ENCODE measurements at places on chromosomes 3 and 15. TPM values are rescaled to one million over a fixed set of nuclear protein-coding genes. Genes with fewer than 3 reads are reported as not detected.

CFAP100 gene
- total RNA-seq: not detected

MTFMT gene
- 28.5 TPM for total RNA-seq

- no peak overlapping the region for H3K4me3 ChIP-seq
- no peaks in the 10 kb centered on the region for H3K27me3 ChIP-seq
- no peak for DNase-seq
- no peaks in the 10 kb centered on the region for H3K4me1 ChIP-seq
- H3K36me3 ChIP-seq: no peaks in the 10 kb centered on the region
- no peak overlapping the region for H3K27ac ChIP-seq
Measured at GRCh38 chr3:43644443-43644842, 22.6 kb upstream of the ANO10 start.

- H3K27me3 ChIP-seq: no peaks in the 10 kb centered on the region
- no peak for DNase-seq
- H3K4me1 ChIP-seq: no peaks in the 10 kb centered on the region
- H3K4me3 ChIP-seq: no peak overlapping the region
- no peak overlapping the region for H3K27ac ChIP-seq
Measured at GRCh38 chr3:72690629-72691028, 157.6 kb downstream of the SHQ1 start.

- no peak for DNase-seq
- H3K27me3 ChIP-seq: no peaks in the 10 kb centered on the region
- H3K27ac ChIP-seq: no peak overlapping the region
Measured at GRCh38 chr3:79729096-79729495, 38.7 kb downstream of the ROBO1 start.

DNA sequence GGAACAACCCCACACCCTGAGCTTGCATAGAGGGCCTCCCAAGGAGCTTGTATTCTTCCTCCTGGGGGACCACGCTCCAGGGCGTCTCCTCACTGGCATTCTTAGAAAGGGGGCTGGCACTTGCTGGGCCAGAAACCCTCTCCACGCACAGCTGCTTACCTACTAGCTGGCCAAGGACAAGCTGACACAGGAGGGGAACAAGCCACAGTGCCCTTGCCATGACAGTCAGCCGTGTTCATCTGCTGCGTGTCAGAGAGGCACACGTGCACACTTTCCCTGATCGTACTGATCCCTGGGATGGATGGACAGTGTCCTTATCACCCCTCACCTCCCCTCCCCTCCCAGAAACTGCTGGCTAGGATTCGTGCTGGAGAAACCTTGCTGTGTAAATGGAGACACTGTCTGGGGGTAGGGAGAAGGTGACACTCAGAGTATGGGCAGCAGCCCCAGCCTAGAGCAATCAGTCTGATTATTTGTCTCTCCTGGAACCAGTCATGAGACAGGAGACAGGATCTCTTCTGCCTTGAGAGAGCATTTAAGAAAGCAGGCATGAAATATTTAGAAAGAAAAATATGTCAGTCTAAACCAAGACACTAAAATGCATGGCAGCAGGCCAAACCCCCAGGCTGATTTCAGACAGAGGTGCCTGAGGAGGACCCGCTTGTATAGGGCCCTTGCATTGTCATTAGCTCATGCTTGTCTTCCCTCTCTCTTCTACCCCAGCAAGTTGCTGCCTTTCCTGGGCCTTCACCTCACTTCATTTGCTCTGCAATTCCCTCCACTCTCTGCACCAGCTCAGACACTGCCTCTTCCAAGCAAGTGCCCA is 311.8 kb upstream of the TRIM42 start:
- no peaks in the 10 kb centered on the region for H3K27me3 ChIP-seq
- no peaks in the 10 kb centered on the region for H3K4me1 ChIP-seq
- no peak overlapping the region for H3K27ac ChIP-seq
- no peaks in the 10 kb centered on the region for H3K36me3 ChIP-seq
- no peak for DNase-seq
- H3K4me3 ChIP-seq: no peak overlapping the region

- H3K4me3 ChIP-seq: no peak overlapping the region
- no peaks in the 10 kb centered on the region for H3K36me3 ChIP-seq
- no peak for DNase-seq
- H3K4me1 ChIP-seq: no peaks in the 10 kb centered on the region
Measured at GRCh38 chr15:85523530-85523929, 143.1 kb downstream of the AKAP13 start.

RPSA gene
- total RNA-seq: 852 TPM

PAQR9 gene
- not detected for total RNA-seq

DNA sequence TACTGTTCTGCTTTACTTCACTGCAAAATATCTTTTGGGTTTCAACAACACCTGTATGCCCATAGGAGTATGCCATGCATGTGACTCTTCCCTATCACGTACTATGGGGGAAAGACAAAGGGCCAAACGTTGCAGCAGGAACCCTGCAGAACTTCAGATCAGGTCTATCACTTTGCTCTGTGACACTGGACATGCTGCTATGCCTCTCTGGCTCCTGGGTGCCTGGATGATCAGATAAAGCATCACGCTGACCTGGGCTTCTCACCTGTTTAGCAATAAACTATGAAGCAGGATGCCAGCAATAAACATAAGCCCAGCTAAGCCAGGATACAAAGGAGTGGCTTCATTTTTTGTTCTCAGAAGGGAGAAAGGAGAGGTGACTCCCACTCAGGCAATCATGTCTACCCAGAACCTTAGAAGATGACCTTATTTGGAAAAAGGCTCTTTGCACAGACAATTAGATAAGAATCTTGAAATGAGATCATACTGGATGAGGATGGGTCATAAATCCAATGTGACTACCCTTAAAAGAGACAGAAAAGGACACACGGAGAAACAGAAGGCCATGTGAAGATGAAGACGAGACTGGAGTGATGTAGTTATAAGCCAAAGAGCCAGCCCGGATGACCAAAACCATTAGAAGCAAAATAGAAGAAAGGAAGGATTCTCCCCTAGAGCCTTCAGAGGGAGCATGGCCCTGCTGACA is 19.3 kb downstream of the POMGNT2 start:
- H3K36me3 ChIP-seq: no peaks in the 10 kb centered on the region
- H3K4me3 ChIP-seq: no peak overlapping the region
- no peak for DNase-seq
- no peak overlapping the region for H3K27ac ChIP-seq
- H3K4me1 ChIP-seq: no peaks in the 10 kb centered on the region
- no peaks in the 10 kb centered on the region for H3K27me3 ChIP-seq

TMCC1 gene
- total RNA-seq: 29.4 TPM

GRCh38 chr3:43055806-43056770 is 49.8 kb downstream of the POMGNT2 start:
- H3K27me3 ChIP-seq: no peaks in the 10 kb centered on the region
- H3K27ac ChIP-seq: no peak overlapping the region
- no peaks in the 10 kb centered on the region for H3K36me3 ChIP-seq
- no peak overlapping the region for H3K4me3 ChIP-seq

DNA sequence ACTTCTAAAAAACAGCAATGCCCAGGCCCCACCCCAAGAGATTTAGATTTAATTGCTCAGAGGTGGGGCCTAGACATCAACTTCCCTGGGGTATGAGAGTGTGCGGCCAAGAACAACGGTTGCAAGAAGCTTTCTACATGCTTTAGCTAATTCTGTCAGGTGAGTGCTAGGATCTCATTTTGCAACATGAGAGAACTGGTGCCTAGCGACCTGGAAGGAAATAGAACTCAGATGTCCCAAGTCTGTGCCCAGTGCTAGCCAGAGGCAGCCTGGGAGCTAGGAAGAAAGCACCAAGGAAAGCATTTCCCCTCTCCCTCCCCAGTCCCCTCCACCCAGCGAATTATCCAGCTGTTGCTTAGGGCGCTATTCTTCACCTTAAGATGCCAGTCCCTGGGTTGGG is 22.9 kb upstream of the HRH1 start:
- no peak overlapping the region for H3K27ac ChIP-seq
- no peak overlapping the region for H3K4me3 ChIP-seq
- no peak for DNase-seq

HCLS1 gene
- 42.6 TPM for total RNA-seq

CCDC54 gene
- total RNA-seq: not detected

- H3K4me3 ChIP-seq: no peak overlapping the region
- no peaks in the 10 kb centered on the region for H3K27me3 ChIP-seq
- H3K36me3 ChIP-seq: no peaks in the 10 kb centered on the region
- H3K4me1 ChIP-seq: no peaks in the 10 kb centered on the region
- no peak overlapping the region for H3K27ac ChIP-seq
- no peak for DNase-seq
Measured at GRCh38 chr15:79450648-79451047, 18.5 kb downstream of the MINAR1 start.

C3orf49 gene
- not detected for total RNA-seq

TRNT1 gene
- 16.0 TPM for total RNA-seq

GRCh38 chr3:158977497-158977896 is 175.6 kb downstream of the MFSD1 start:
- no peak for DNase-seq
- H3K4me3 ChIP-seq: no peak overlapping the region
- no peaks in the 10 kb centered on the region for H3K4me1 ChIP-seq
- H3K27ac ChIP-seq: no peak overlapping the region
- no peaks in the 10 kb centered on the region for H3K27me3 ChIP-seq
- no peaks in the 10 kb centered on the region for H3K36me3 ChIP-seq

DNA sequence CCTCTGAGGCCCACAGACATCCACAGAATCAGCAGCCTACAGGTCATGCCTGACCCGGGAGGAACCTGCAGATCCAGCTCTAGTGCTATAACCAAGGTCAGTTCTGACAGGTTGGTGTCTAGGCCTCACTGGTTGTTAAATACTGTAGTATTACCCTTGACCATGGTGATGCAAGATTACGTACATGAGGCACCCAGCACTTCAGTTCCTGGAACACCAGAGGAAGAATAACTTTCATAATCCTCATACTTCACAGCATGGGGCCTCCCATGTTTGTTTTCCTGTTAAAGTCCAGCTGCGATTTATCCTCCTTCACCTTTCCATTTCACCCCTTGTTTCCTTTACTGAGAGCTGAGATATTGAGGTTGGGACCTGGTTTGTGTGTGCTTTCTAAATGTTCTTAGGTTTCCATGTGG is 34.4 kb upstream of the GLCE start:
- no peak overlapping the region for H3K4me3 ChIP-seq
- no peaks in the 10 kb centered on the region for H3K27me3 ChIP-seq
- H3K4me1 ChIP-seq: peaks cover 17% of the 10 kb centered on the region
- DNase-seq: no peak
- H3K36me3 ChIP-seq: no peaks in the 10 kb centered on the region

DNA sequence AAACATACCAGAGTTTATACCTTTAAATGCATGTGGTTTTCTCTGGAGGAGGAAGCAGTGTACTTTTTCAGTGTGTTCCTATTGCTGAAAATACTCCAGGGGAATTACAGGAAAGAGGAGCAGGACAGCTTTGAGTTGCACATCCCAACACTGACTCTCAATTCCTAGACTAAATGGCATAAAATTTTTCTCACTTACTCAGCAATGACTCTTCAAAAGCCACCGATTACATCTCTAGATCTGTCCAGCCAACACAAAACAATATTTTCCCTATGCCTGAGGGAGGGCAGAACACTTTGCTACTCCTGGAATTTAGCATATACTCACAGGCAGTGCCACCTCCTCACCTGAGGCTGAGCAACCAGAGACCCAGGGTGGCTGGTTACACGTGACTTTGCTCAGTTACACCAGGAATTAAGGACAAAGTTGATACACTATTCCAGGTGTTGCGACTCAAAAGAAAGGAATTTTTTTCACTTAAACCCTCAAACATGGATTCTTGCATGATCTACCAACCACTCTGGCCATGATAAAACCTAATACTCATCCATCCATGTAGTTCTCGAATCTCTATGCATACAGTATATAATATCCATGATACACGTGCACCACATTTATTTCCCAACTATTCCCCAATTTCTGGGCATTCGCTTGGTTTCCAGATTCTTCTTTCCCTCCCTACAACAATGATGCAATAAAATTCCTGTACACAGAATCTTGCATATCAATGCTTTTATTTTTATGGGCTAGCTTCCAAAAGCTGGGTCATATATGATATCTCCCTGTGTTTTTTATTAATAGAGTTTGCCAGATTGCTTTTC is 194.6 kb downstream of the THRB start:
- H3K4me1 ChIP-seq: no peaks in the 10 kb centered on the region
- no peak for DNase-seq
- no peaks in the 10 kb centered on the region for H3K36me3 ChIP-seq
- no peaks in the 10 kb centered on the region for H3K27me3 ChIP-seq

- H3K4me3 ChIP-seq: no peak overlapping the region
- no peak overlapping the region for H3K27ac ChIP-seq
- DNase-seq: peak; percentile 41
- H3K27me3 ChIP-seq: no peaks in the 10 kb centered on the region
- H3K4me1 ChIP-seq: no peaks in the 10 kb centered on the region
- no peaks in the 10 kb centered on the region for H3K36me3 ChIP-seq
Measured at GRCh38 chr3:159821110-159821509, 167.5 kb upstream of the IL12A start.

GRCh38 chr3:30750967-30751366 is 143.5 kb downstream of the GADL1 start:
- H3K27me3 ChIP-seq: no peaks in the 10 kb centered on the region
- H3K4me3 ChIP-seq: no peak overlapping the region
- H3K36me3 ChIP-seq: no peaks in the 10 kb centered on the region
- DNase-seq: no peak

- DNase-seq: no peak
- H3K36me3 ChIP-seq: no peaks in the 10 kb centered on the region
- H3K4me3 ChIP-seq: no peak overlapping the region
- H3K4me1 ChIP-seq: no peaks in the 10 kb centered on the region
- H3K27me3 ChIP-seq: no peaks in the 10 kb centered on the region
Measured at GRCh38 chr3:40923143-40923542, 276.2 kb upstream of the CTNNB1 start.

- H3K27me3 ChIP-seq: no peaks in the 10 kb centered on the region
- H3K36me3 ChIP-seq: no peaks in the 10 kb centered on the region
- no peak overlapping the region for H3K4me3 ChIP-seq
- H3K27ac ChIP-seq: no peak overlapping the region
Measured at GRCh38 chr15:32766101-32766500, 48.3 kb downstream of the GREM1 start.

DNA sequence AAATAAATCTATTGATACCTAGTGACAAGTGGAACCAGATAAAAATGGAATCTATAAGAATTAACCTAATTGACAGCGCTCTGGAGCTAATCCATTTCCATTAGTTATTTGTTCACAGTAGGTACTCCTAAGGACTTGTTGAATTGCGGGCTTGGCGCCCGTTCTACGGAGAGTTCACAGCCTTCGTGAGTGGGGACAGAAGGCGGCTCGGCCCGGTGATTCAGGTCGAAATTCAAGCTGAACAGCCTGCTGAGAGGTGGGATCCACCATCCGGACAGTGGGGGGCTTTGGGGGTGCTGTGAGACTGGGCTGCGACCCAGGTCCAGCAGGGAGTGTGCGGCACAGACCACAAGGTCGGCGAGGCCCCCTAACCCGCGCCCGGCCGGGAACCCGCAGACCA is 779 bp upstream of the CTNNB1 start:
- DNase-seq: peak; percentile 40
- H3K4me3 ChIP-seq: peak overlapping the region; percentile 96
- H3K27me3 ChIP-seq: no peaks in the 10 kb centered on the region
- peaks cover 12% of the 10 kb centered on the region for H3K4me1 ChIP-seq
- no peaks in the 10 kb centered on the region for H3K36me3 ChIP-seq

DNA sequence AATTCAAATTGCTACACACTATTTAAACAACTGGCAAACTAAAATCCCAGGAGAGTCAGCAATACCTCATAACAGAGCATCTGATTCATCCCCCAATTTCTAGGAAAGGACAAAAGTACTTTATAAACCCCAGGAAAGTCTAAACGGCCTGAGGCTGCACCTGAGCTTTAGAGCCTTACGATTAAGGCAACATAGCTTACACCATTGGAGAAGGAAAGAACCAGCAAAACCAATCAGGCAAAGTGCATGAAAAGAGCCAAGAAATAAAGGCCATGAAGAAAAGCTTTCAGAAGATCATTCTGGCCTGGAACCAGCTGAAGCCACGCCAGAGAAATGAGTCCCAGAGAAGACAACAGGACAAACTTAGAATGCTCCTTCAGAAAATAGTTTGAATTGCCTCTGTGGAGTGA is 48.1 kb downstream of the PTPN9 start:
- peak overlapping the region; percentile 88 for H3K27ac ChIP-seq
- peak; percentile 69 for DNase-seq
- H3K4me3 ChIP-seq: no peak overlapping the region
- H3K27me3 ChIP-seq: no peaks in the 10 kb centered on the region

ROBO1 gene
- total RNA-seq: 12.7 TPM
